ENCODE measurements at places on chromosomes 2 and 18. TPM values are rescaled to one million over a fixed set of nuclear protein-coding genes. Genes with fewer than 3 reads are reported as not detected.

UGT1A5 gene
- total RNA-seq: not detected

OTOS gene
- not detected for total RNA-seq

COL4A4 gene
- 1.9 TPM for total RNA-seq

PER2 gene
- total RNA-seq: 8.3 TPM

HOXD9 gene
- 0.82 TPM for total RNA-seq

ALK gene
- total RNA-seq: not detected

PTPRN gene
- 1.4 TPM for total RNA-seq

ZDBF2 gene
- total RNA-seq: 1.4 TPM

SERPINB11 gene
- not detected for total RNA-seq

GLI2 gene
- 31.4 TPM for total RNA-seq

ST6GAL2 gene
- total RNA-seq: 12.8 TPM

C2orf78 gene
- not detected for total RNA-seq

ONECUT2 gene
- 0.68 TPM for total RNA-seq

TRIM54 gene
- 1.1 TPM for total RNA-seq

HNMT gene
- 1.1 TPM for total RNA-seq

GRB14 gene
- 5.0 TPM for total RNA-seq

MFF gene
- 117 TPM for total RNA-seq

FOXD4L1 gene
- total RNA-seq: 0.09 TPM

TXNDC9 gene
- 40.1 TPM for total RNA-seq

NLRC4 gene
- total RNA-seq: 0.11 TPM
